OCI-M1 (cell line): ENCODE measurements at places on chromosomes 4 and X.

GRCh38 chr4:182155806-182156205 is 87.4 kb upstream of the TENM3 start:
- DNase-seq: no peak

DNA sequence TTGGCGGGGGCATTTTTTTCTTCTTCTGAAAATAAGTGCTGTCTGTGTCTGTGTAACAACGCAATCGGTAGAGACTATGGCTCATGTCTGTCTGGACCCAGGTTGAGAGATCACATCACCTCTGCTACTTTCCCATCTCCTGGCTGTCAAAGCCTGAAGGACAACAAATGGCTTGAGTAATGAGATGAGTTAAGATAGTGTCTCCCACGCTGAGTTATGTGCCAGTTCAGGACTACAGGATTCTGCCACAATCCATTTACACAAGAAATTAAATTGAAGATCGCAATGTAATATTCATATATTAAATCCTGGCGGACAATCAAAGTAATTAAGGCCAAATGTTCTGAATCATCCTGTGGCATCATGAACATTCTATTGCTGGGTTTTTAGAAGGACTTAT is 16.5 kb upstream of the ARHGAP36 start:
- no peak for DNase-seq

GRCh38 chr4:112316360-112316759 is 19.2 kb downstream of the ALPK1 start:
- no peak for DNase-seq

GRCh38 chr4:147862043-147862692 is 130.3 kb downstream of the ARHGAP10 start:
- no peak for DNase-seq

DNA sequence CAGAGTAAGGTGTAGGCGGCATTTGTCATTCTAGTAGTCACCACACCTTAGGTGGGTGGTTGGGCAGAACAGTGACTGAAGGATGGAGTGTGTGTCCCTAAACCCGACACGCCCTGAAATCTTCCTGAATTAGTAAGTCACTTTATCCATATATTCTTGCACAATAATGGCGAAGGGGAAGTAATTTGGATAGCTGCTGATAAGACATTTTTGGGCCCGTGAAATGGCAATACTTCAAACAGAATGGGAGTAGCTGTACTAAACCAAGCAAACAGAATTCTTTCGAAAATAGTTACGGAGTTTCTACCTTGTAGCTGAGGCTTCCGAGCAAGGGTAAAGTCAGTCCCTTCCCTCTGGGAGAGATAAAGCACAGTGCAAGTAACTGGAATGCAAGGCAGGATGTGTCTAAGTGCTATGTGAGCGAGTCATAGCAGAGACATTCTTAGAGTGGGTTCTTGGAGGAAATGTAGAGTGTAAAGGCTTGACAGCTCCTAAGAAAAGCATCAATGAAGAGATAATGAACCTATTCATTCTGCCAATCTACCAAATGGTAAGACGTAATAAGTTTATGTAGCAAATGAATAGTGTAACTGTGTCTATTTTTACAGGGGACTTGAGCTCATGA is 72.8 kb downstream of the CLCN5 start:
- DNase-seq: peak; percentile 58

GRCh38 chrX:111837197-111837596 is 38.8 kb upstream of the TRPC5OS start:
- no peak for DNase-seq

- no peak for DNase-seq
These were observed 71.9 kb upstream of the PPP2R3B start for GRCh38 chrX:458631-459061.
